Esophagus squamous epithelium (tissue), 5 donors: ENCODE measurements at places on chromosomes 5 and 9. TPM values are rescaled to one million over a fixed set of nuclear protein-coding genes. Genes with fewer than 3 reads are reported as not detected.

DNA sequence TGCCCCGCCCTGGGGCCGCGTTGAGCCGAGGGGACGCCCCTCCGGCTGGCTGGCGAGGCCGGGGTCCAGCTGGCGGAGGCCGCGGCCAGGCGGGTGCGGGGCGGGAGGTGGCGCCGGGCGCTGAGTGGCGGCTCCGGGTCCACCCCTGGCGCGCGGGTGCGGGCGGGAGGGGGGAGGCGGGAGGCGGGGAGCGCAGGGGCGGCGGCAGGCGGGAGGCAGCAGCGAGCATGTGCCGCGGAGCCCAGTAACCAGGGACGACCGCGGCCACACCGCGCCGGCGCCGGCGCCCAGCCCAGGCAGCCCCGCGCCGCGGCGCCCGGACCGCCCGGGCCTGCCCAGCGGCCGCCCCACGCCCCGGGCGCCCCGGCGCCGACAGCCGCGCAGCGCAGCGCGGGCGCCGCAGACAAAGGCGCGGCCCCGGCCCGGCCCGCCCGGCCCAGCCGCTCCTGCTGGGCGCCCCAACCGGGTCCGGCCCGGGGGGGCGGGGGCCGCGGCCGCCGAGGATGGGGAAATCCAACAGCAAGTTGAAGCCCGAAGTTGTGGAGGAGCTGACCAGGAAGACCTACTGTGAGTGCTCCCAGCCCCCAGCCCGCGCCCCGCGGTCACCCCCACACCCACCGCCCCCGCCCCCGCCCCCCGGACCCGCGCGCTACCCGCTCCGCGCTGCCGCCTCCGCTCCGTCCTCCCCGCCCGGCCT lies at the start of gene NCS1:
NCS1 (plus strand) TSS at position 244 of the 697 bp plus-strand sequence; CDS start at position 504, 260 bp downstream.
- DNase-seq = no peak

DNA sequence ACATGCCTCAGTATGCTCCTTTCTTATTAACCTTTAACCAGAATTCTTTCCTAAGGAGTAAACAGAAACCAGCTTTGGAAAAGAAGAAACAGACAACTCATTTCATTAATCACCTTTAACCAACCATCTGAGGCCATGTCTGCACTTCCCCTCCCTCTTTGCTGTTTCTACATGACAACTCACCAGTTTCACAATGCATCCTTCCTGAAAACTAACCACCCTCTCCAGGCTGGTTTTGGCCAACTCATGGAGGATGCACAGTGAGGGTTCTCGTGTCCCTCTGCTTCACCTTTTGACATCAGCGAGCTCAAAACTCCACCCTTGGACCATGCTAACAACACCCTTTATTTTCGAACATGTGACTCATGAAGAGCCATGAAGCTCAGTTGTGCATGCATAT lies 244.1 kb downstream of the ELAVL2 start:
- no peak for DNase-seq

- no peak for DNase-seq
Observed at GRCh38 chr5:41755705-41756104, 114.5 kb downstream of the OXCT1 start.

- no peak for DNase-seq
Observed at GRCh38 chr9:18114559-18115475, 359.1 kb upstream of the ADAMTSL1 start.

- DNase-seq = no peak
Observed at GRCh38 chr5:146528236-146528635, 12.2 kb upstream of the GPR151 start.

- DNase-seq = no peak
Observed at GRCh38 chr5:134020188-134020587, 15.4 kb upstream of the VDAC1 start.

The HAVCR2 gene
- 2.4 TPM for total RNA-seq
